ENCODE measurements at places on chromosomes 5 and 9. TPM values are rescaled to one million over a fixed set of nuclear protein-coding genes. Genes with fewer than 3 reads are reported as not detected.

DNA sequence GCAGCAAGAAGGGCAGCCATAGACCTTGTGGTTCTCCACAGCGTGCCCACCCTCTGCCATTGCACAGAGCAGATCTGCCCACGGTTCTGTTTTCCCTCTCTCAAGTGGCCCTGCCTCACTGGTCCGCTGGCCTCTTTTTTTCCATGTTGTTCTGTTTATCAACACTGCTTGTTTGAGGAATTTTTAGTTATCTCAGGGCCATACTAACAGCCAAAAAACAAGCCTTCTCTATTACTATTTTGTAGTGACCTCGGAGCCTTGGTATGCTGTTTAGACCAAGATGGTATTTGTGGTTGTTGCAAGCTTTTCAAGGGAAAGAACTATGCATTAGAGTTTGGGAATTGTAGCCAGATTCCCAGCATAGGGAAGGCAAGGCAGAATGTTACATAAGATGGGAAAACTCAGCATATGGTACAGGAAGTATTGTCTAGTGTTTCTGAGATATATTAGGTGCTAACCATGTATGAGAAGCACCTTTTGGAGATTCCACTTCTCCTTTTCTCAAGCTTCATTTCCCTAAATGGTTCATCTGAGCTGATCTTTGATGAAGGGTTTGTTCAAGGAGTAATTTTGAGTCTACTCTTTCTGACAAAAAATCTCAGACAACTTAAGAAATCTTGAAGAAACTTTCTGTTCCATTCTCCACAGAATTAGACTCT, 54.3 kb downstream of the NUP214 start:
- no peak for DNase-seq

Gene GLRA1
- total RNA-seq, result not detected

GRCh38 chr5:12022444-12022843, 118.2 kb upstream of the CTNND2 start:
- DNase-seq, result no peak

GRCh38 chr9:15711531-15711930, 158.7 kb downstream of the CCDC171 start:
- DNase-seq, result no peak

DNA sequence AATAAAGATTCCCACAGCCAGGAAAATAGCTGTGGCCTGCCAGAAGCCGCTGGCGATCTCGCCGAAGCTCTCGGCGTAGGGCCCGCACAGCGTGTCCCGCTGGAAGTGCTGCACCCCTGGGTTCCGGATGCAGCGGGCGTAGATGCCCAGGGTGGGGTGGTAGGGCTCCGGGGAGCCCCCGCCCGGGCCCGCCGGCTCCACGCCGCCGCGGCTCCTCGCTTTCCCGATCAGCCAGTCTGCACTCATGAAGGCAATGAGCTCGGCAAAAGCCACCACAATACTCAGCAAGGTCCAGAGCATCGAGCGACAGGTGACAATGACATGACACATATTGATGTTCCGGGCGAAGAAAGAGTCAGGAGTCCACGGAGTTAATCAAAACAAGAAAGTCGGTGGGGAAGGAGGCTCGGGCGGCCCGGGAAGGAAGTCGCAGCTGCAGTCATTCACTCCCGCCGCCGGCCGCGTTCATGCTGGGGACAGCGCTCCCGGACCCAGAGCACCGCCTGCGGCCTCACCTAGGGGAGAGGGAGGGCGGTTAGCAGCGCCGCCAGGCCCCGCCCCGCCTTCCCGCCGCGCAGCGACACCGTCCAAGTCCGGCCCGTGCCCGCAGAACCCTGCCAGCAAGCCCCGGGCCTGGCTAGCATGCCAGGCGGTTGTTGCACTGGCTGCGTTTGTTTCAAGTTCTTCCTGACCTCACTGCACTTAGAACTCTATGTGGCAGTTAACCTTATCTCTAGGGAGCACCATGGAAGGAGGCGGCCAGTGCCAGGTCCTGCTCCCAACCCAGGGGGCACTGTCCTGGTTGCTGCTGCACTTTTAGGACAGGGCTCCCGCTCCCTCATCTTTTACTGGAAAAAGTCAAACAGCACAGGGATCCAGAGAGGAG, 138.4 kb downstream of the LHFPL2 start:
- DNase-seq, result peak; percentile 77

- no peak for DNase-seq
Measured at GRCh38 chr9:4538621-4539020, 48.4 kb downstream of the SLC1A1 start.

GRCh38 chr5:94240596-94240992, 377.8 kb downstream of the KIAA0825 start:
- DNase-seq, result peak; percentile 14

DNA sequence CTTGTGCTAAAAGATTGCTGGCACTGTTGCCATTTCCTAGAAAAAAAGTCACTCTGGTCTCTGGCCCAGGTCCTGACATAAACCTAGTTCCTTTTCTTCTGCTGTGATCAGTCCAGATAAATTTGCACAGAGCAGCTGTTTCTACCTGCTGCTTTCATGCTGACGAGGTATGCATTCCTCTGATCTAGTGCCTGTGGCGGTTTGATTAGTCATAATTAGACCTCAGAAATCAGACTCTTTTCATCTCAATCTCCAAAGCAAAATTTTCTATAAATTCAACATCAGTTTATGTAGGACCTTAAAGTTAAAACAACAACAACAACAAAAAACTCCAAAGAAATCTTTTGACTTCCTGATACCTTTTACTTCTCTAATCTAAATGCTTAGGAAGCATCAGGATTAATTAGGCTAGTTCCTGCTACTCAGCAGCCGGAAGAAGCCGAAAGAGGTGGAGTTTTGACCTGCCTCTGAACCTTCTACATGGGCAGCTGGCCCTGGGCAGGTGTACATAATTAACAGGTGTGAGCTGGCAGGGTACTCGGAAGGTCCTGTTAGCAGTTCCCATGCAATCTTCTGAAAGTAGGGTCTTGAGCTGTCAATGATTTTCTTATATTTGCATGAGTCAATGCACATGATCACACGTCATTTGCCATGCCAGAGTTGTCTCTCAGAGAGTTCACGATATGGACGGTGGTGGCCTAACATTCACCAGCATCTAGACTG, 83.3 kb upstream of the CCDC112 start:
- DNase-seq, result no peak

Data from tongue (tissue), 3 donors.